ENCODE measurements at places on chromosomes 4 and X.

GRCh38 chr4:180578175-180578574 is 1665.0 kb upstream of the TENM3 start:
- no peak for DNase-seq

DNA sequence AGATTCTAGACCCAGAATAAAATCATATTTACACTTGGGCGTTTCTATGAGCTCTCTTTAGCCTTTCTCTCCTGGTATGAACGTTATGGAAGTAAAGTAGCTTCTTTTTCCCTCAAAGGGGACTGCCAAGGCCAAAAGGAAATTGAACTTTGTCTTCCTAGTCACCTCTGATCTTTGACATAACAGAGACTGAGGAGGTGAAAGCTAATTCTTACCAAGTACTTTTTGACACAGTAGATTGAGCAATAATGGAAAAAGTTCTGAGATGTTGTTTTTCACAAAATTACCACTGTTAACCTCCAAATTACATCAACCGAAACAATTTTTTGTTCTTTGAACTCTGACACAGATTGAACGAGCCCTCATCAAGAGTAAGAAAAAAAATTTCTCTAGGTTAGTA is 318.4 kb downstream of the TEX13A start:
- no peak for DNase-seq

DNA sequence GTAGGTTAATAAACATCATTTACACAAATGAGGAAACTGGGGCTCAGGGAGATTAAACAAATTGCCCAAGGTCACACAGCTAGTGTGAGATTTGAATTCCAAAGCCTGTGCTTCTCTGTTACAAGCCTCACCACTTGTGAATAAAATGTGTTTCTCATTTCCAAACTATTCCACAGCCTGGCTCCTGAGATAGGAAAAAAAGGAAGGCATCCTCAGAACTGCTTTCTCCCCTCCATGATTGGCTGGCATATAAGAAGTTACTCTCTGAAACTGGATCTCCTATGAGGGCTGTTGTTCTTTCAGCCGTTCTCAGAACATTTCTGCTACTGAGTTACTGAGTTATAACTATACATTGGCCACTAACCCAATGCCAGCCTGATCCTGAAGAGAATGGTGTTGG is 237.9 kb downstream of the MAML3 start:
- DNase-seq: no peak

GRCh38 chr4:114281164-114281960 is 301.9 kb upstream of the ARSJ start:
- no peak for DNase-seq

GRCh38 chr4:30950737-30951136 is 230.6 kb downstream of the PCDH7 start:
- DNase-seq: no peak

DNA sequence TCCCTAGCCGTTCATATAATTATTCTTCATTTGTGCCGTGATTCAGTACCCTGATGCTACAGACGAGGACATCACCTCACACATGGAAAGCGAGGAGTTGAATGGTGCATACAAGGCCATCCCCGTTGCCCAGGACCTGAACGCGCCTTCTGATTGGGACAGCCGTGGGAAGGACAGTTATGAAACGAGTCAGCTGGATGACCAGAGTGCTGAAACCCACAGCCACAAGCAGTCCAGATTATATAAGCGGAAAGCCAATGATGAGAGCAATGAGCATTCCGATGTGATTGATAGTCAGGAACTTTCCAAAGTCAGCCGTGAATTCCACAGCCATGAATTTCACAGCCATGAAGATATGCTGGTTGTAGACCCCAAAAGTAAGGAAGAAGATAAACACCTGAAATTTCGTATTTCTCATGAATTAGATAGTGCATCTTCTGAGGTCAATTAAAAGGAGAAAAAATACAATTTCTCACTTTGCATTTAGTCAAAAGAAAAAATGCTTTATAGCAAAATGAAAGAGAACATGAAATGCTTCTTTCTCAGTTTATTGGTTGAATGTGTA is 7.0 kb downstream of the SPP1 start:
- DNase-seq: no peak

DNA sequence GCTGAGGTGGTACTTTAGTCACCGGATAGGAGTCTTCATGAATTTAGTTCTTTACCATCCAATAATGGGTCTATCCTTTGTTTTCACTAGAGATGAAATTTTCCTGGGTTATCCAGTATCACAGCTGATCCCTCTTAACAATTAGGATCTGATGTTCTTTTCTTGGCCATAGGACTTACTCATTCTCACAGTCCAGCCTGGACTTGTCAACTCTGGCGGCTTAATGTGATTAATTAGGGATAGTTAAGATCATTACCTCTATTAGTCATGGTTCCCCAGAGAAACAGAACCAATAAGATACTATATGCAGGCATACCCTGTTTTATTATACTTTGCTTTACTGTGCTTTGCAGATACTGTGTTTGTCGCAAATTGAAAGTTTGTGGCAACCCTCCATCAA is 272.7 kb upstream of the FAT4 start:
- no peak for DNase-seq

GRCh38 chr4:142743121-142743825 is 102.8 kb downstream of the INPP4B start:
- DNase-seq: no peak

DNA sequence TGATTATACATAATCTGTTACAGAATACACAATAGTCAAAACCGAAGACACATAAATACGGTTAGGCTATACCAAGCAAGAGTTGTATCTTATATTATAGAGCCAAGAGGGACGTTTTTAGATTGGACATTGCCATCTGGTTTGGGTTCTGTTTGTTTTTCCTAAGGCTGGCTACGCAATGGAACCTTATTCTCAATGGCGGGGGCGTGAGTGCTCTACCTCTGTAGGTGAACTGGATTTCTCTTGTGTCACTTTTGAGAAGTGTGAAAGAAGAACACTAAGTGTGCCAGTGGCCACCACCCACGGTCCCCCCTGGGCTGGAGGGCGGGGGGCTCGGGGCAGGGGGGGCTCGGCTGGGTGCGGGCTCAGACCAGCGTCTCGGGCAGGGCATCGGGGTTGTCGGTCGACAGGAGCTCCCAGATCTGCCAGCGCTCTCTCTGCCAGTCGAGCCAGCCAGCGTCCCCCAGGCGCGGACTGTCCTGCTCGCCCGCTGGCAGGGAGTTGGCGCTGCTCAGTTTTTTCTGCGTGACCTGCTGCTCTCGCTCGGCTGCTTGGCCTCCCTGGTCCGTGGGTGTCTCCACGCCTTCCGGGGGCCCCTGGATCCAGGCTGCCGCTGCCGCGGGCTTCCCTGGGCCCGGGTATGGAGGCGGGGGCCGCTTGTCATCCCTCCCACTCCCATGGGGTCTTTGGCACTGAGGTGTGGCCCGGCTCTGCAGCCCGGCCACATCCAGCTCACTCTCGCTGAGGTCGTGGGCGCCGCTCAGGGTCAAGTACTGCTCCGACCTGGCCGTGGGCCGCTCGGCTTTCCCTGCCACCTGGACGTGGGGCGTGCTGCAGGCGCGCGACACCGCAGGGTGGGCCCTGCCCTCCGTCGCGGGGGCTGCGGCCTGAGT is 27.6 kb downstream of the HCCS start:
- DNase-seq: no peak

- DNase-seq: no peak
Observed at GRCh38 chr4:47669946-47670345, 167.9 kb downstream of the CORIN start.

- no peak for DNase-seq
Observed at GRCh38 chrX:131795442-131796229, 227.5 kb upstream of the STK26 start.

DNA sequence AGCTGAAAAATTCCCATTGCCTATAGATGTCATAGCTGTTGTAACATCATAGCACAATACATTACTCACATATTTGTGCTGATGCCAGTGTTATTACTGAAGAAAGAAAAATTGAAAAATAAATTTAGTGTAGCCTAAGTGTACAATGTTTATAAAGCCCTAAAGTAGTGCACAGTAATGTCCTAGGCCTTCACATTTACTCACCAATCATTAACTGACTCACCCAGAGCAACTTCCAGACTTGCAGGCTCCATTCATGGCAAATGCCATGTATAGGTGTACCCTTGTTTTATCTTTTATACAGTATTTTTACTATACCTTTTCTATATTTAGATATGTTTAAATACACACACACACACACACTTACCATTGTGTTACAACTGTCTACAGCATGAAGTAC is 265.4 kb upstream of the MAGEB18 start:
- no peak for DNase-seq

DNA sequence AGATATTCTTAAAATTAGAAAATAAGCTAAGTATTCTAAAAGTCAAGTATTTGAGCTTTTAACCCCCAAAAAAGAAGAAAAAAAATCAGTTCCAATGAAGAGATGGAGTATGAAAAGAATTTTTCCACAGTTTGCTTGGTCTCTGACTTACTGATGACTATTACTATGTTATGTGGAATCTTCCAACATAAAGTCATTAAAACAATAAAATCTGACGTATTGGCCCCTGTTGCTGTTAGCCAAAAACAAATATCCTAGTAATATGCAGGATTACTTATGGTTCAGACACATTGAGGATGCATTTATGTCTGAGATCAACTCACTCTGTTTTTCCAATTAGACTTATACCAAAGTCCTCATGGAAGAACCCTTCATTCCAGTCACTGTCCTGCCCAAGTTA is 517.2 kb upstream of the ADGRL3 start:
- DNase-seq: no peak

GRCh38 chr4:20623939-20624338 is 76.3 kb upstream of the PACRGL start:
- no peak for DNase-seq

DNA sequence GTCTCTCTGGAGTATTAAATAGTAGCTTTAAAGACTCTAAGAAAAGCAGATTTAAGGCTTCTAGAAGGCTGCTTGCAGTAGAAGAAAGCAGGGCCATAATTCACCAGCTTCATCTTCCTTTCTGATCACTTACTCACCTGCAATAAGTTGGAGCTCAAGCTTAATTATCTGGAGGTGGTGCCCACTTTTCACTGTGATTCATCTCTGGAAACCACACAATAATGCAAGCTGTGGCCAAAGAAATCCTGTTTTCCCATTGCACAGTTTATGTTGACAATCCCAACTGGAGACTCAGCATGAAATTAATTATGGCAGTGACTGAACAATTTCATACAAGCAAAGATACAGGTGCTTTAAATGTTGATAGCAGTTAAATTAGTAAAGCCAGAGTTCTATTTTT is 14.7 kb downstream of the CWH43 start:
- no peak for DNase-seq

GRCh38 chrX:154809939-154810665 is 4.8 kb upstream of the MPP1 start:
- DNase-seq: no peak

DNA sequence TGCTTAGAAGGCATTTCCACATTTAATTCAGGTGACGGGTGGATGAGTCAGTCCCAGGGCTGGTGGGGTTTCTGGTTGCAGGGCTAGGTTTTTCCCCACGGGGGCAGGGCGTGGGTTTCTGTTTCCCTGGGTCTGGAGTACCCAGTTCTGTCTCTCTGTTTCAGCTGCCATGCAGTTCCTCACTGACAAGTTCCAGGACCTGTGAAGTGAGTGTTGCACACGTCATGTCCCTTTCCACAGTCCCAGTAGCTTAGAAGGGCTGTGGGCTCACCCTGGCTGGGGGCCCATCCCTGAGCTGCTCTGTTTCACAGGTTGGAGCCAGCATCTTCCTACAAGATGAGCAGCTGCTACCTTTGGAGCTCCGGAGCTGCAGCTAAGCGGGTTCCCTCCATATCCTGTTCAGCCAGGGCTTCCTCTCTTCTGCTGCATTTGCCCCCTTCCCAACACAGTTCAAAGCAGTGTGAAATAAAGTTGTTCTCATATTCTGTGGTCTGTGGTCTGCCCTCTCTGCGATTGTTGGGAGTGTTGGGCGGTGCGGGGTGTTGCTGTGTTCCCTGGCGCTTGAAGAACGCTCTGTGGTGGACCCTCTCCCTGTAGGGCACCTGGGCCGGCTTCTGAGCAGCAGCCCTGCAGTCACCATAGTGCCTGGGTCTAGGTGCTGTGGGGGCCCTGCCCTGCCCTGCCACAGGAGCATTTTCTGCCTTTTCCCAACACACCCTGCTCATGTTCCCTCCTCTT is 3.9 kb downstream of the LOC101059915 start:
- no peak for DNase-seq

- no peak for DNase-seq
Observed at GRCh38 chr4:140648716-140649308, 80.1 kb upstream of the UCP1 start.

GRCh38 chr4:112523008-112523721 is 7.2 kb upstream of the NEUROG2 start:
- no peak for DNase-seq

GRCh38 chr4:79497001-79497400 is 89.0 kb upstream of the GK2 start:
- DNase-seq: no peak

- no peak for DNase-seq
Observed at GRCh38 chr4:140743194-140743931, 12.8 kb downstream of the TBC1D9 start.

DNA sequence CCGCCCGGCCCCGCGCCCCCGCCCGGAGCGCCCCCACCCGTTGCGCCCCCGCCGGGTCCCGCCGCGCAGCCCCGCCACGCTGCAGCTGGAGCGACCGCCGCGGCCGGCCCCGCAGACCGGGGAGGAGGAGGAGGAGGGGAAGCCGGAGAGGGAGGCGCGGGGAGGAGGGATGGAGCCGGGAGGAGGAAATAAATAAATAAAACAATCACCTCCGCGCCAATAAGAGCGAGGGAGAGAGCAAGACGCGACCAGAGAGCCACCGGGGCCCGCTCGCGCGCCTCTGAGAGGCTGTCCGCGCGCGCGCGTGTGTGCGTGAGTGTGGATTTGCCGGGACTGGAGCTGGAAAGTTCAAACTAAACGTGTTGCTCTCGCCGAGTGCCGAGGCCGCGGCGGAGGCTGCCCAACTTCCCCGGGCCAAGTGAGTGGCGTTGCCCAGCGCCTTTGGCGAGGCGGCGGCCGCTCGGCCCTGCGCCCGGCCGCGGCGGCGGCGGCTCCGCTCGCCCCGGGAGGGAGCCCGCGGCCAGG is 2184.4 kb upstream of the TENM3 start:
- no peak for DNase-seq

DNA sequence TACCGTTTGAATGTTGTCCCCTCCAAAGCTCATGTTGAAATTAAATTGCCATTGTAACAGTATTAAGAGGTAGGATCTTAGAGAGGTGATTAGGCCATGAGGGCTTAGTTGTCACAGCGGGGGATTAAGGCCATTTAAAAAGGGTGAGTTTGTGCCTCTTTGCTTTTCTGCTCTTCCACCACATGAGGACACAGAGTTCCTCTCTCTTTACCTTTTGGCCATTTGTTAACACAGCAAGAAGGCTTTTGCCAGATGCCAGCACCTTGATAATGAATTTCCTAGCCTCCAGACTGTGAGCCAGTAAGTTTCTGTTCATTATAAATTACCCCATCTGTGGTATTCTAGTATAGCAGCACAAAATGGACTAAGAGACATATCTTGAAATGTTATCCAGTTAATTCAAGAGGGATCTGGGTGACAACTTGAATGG is 7.8 kb upstream of the HERC3 start:
- no peak for DNase-seq

GRCh38 chr4:10164877-10165283 is 48.3 kb upstream of the WDR1 start:
- no peak for DNase-seq
